ENCODE measurements at places on chromosomes 11 and 22. TPM values are rescaled to one million over a fixed set of nuclear protein-coding genes. Genes with fewer than 3 reads are reported as not detected.

- H3K4me3 ChIP-seq, result no peak overlapping the region
- no peak for DNase-seq
- no peaks in the 10 kb centered on the region for H3K27me3 ChIP-seq
- no peak overlapping the region for H3K27ac ChIP-seq
Observed at GRCh38 chr22:19463491-19464469, 15.2 kb downstream of the UFD1 start.

The SNX32 gene
- total RNA-seq, result 2.9 TPM

DNA sequence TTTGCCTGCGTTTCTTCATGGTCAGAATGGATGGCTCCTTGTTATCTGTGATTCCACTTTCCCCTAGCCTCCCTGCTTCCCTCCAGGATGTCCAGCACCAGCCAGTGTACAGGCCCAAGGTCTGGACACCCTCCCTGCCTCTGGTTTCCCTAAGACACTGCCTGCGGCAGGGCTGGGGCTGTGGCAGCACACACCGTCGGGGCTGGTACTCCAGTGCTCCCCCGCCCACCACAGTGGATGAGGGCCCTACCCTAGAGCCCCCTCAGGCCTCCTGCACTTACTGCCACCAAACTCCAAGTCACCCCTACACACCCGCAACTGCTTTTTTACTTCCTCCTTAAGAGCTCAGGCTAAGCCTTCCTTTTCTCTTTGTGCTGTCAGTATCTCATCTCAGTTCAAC, 28.9 kb downstream of the ZNF214 start:
- no peak overlapping the region for H3K27ac ChIP-seq
- no peak overlapping the region for H3K4me3 ChIP-seq
- peaks cover 2% of the 10 kb centered on the region for H3K27me3 ChIP-seq
- DNase-seq, result no peak
- no peaks in the 10 kb centered on the region for H3K36me3 ChIP-seq
- no peaks in the 10 kb centered on the region for H3K4me1 ChIP-seq

The RFPL1 gene
- not detected for total RNA-seq

GRCh38 chr11:19181531-19182261, 20.1 kb downstream of the CSRP3 start:
- DNase-seq, result no peak
- H3K4me3 ChIP-seq, result no peak overlapping the region
- H3K27ac ChIP-seq, result no peak overlapping the region
- no peaks in the 10 kb centered on the region for H3K4me1 ChIP-seq
- no peaks in the 10 kb centered on the region for H3K27me3 ChIP-seq

GRCh38 chr11:44990665-44991064, 40.0 kb upstream of the TP53I11 start:
- DNase-seq, result no peak
- H3K36me3 ChIP-seq, result no peaks in the 10 kb centered on the region
- no peak overlapping the region for H3K27ac ChIP-seq
- no peak overlapping the region for H3K4me3 ChIP-seq
- H3K27me3 ChIP-seq, result no peaks in the 10 kb centered on the region

DNA sequence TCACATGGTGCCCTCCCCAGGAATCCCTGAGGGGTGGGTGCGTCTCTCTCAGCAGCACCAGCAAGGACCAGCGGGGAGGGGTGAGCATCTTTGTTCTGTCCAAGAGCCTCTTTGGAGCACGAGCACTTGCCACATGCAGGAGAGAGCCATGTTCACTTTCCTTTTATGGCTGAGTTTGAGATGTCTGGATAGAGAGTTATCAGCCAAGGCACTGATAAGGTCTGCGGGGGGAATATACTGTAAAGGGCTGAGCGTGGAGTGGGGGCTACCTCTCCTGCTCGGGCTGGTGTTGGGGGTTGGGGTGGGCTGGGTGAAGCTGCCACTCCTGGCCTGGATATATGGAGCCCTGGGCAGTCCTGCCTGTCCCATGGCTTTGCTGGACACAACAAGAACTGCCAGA, 34.9 kb upstream of the CCDC188 start:
- H3K4me1 ChIP-seq, result no peaks in the 10 kb centered on the region
- no peaks in the 10 kb centered on the region for H3K36me3 ChIP-seq
- H3K27ac ChIP-seq, result no peak overlapping the region
- no peak for DNase-seq
- H3K4me3 ChIP-seq, result no peak overlapping the region

Data from activated CD4-positive, alpha-beta T cell treated with anti-CD3 and anti-CD28 coated beads for 36 hours (primary cell).